ENCODE measurements at places on chromosomes 2 and 18.

DNA sequence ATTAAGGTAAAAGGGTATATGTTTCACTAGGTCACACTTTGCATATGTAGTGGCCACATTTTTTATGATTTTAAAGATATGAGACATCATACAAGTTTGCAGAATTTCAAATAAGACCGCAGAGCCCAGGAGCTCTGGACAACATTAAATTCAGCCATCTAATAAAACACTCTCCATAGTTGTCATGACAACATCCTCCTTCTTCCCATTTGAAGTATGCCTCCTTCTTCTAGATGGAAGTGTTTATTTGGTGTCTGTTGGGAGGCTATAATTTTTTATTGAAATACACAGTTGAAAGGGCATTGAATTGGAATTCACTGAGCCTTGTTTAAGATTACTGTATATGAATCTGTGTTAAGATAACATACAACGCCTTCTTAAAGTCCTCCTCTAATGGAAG is 467.3 kb downstream of the CMPK2 start:
- no peak for DNase-seq

GRCh38 chr2:173059971-173060461 is 15.6 kb upstream of the MAP3K20 start:
- DNase-seq, result no peak

GRCh38 chr2:144237108-144237507 is 282.8 kb downstream of the ZEB2 start:
- no peak for DNase-seq

DNA sequence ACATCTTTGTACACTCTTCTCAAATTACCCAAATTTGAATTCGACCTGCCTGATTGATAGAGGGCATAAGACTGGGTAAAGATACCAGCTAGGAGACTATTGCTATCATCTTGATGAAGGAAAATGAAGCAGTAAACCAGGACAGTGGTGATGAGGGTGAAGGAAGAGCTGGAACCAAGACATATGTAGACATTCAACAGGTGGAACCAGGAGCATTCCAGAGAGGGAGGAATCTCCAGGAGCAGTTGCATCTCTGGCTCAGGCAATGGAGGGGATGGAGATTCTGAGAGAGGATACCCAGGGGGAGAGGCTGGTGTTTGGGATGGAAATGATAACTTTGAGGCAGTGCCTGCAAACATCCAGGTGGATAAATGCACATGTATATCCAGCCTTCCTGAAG is 41.6 kb downstream of the SDC1 start:
- no peak for DNase-seq
